H1 (cell line): ENCODE measurements at places on chromosomes 5 and 9. TPM values are rescaled to one million over a fixed set of nuclear protein-coding genes. Genes with fewer than 3 reads are reported as not detected.

DNA sequence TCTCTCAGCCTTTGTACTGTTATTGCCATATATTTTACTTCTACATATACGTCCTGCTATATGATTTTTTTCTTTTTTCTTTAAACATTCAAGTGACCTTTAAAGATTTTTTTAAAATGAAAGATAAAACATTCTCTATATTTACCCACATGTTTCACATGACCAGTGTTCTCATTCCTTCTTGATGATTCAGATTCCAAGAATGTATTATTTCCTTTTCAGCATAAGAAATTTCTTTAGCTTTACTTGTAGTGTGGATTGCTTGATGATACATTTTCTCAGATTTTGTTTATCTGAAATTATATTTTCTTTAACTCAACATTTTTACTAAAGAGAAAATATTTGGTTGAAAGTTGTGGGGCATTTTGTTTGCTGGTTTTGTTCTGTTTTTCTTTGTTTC lies 792.1 kb downstream of the BRINP1 start:
- no peak for DNase-seq
- no peaks in the 10 kb centered on the region for H3K27me3 ChIP-seq
- H3K36me3 ChIP-seq, result no peaks in the 10 kb centered on the region
- no peak overlapping the region for H3K27ac ChIP-seq
- H3K4me1 ChIP-seq, result no peaks in the 10 kb centered on the region
- H3K4me3 ChIP-seq, result no peak overlapping the region

- H3K4me1 ChIP-seq, result no peaks in the 10 kb centered on the region
- no peak overlapping the region for H3K27ac ChIP-seq
- no peaks in the 10 kb centered on the region for H3K27me3 ChIP-seq
- no peak for DNase-seq
- H3K4me3 ChIP-seq, result no peak overlapping the region
Observed at GRCh38 chr9:83483223-83483622, 55.0 kb downstream of the FRMD3 start.

Gene TMEFF1
- total RNA-seq, result 67.8 and 68.2 TPM in 2 replicates

Gene OTP
- not detected in 2 replicates for total RNA-seq

- no peak overlapping the region for H3K27ac ChIP-seq
- H3K36me3 ChIP-seq, result no peaks in the 10 kb centered on the region
- no peaks in the 10 kb centered on the region for H3K27me3 ChIP-seq
Observed at GRCh38 chr9:2602704-2603116, 18.9 kb upstream of the VLDLR start.

Gene ANAPC2
- total RNA-seq, result 37.7 and 41.9 TPM in 2 replicates

Gene MYMK
- total RNA-seq, result not detected in 2 replicates

DNA sequence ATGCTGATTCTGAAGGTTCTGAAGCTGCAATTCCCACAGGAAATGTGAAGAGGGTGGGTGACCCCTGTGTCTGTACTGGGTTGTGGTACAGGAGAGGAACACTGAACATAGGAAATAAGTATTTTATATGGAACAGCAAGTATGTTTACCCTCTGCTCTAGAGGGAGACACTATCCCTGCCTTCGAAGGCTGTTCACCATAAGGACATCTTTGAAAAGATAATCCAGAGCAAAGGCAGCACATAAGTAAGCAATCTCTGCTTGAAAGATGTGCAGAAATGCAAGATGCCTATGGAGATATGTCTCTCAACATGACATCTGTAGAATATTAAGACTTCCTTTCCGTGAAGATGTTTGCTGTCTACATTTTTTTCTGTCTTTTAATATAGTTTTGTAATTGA lies 184.4 kb upstream of the EFNA5 start:
- no peak overlapping the region for H3K27ac ChIP-seq
- H3K36me3 ChIP-seq, result no peaks in the 10 kb centered on the region
- no peaks in the 10 kb centered on the region for H3K4me1 ChIP-seq
- H3K4me3 ChIP-seq, result no peak overlapping the region
- H3K27me3 ChIP-seq, result no peaks in the 10 kb centered on the region

GRCh38 chr5:3886524-3887451 lies 291.2 kb downstream of the IRX1 start:
- no peaks in the 10 kb centered on the region for H3K36me3 ChIP-seq
- no peak overlapping the region for H3K4me3 ChIP-seq
- no peaks in the 10 kb centered on the region for H3K27me3 ChIP-seq
- H3K27ac ChIP-seq, result no peak overlapping the region
- DNase-seq, result no peak

Gene CORO2A
- total RNA-seq, result 26.2 and 27.9 TPM in 2 replicates

GRCh38 chr9:130868230-130868629 lies 28.4 kb downstream of the QRFP start:
- H3K27ac ChIP-seq, result no peak overlapping the region
- DNase-seq, result no peak

GRCh38 chr5:94395468-94395867 lies 222.9 kb downstream of the KIAA0825 start:
- H3K4me3 ChIP-seq, result no peak overlapping the region
- peaks cover 8% of the 10 kb centered on the region for H3K4me1 ChIP-seq
- H3K27me3 ChIP-seq, result no peaks in the 10 kb centered on the region

Gene SPATA6L
- 0.55 and 1.1 TPM in 2 replicates for total RNA-seq

DNA sequence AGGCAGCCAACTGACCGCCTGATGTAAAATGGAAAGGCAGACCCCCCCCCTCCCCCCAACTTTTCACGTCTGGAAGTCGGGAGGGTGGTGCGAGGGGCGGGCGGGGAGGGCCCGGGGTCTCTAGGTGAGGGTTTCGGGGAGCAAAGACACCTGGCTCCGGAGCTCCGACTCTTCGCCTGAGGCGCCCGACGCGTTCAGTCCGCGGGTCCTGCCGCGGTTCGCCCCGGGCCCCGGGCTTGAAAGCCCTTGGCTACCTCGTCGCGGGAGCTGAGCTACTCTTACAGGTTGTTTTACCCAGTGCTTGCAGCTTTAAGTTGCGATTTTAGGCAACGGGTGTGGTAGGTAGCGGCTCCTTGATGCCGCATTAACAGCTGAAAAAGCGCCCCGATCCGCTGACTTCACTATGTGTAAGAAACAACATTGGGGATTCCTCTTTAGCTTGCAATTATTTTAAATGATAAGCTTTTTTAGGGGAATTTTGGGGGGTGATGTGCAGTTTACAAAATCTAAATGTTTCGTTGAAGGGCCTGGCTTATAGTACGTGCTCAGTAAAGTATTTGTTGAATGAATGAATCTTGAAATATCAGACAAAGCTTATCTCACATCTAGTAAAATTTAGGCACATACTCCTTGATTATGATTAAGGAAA lies 722 bp downstream of the CDC42SE2 start:
- peak overlapping the region; percentile 81 for H3K4me3 ChIP-seq
- peak overlapping the region; percentile 91 for H3K27ac ChIP-seq
- no peaks in the 10 kb centered on the region for H3K27me3 ChIP-seq
- H3K36me3 ChIP-seq, result no peaks in the 10 kb centered on the region

- no peak for DNase-seq
- no peaks in the 10 kb centered on the region for H3K27me3 ChIP-seq
- no peak overlapping the region for H3K27ac ChIP-seq
- no peak overlapping the region for H3K4me3 ChIP-seq
- H3K4me1 ChIP-seq, result no peaks in the 10 kb centered on the region
Observed at GRCh38 chr5:176985516-176985915, 21.1 kb downstream of the UIMC1 start.

Gene FBP2
- not detected in 2 replicates for total RNA-seq

DNA sequence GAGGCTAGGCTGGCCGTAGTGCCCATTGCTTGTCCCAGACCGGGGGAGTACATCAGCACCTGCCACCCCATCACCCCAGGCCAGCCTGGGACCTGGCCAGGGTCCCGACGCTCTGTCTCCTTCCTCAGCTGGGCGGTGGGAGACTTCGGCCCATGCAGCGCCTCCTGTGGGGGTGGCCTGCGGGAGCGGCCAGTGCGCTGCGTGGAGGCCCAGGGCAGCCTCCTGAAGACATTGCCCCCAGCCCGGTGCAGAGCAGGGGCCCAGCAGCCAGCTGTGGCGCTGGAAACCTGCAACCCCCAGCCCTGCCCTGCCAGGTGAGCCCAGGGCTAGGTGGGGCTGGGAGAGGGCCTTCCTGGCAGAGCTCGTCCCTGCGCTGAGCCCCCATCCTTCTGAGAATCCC lies 16.5 kb upstream of the CACFD1 start:
- no peaks in the 10 kb centered on the region for H3K4me1 ChIP-seq
- H3K27me3 ChIP-seq, result no peaks in the 10 kb centered on the region
- no peak overlapping the region for H3K27ac ChIP-seq
- H3K36me3 ChIP-seq, result no peaks in the 10 kb centered on the region

Gene MYOT
- not detected in 2 replicates for total RNA-seq

DNA sequence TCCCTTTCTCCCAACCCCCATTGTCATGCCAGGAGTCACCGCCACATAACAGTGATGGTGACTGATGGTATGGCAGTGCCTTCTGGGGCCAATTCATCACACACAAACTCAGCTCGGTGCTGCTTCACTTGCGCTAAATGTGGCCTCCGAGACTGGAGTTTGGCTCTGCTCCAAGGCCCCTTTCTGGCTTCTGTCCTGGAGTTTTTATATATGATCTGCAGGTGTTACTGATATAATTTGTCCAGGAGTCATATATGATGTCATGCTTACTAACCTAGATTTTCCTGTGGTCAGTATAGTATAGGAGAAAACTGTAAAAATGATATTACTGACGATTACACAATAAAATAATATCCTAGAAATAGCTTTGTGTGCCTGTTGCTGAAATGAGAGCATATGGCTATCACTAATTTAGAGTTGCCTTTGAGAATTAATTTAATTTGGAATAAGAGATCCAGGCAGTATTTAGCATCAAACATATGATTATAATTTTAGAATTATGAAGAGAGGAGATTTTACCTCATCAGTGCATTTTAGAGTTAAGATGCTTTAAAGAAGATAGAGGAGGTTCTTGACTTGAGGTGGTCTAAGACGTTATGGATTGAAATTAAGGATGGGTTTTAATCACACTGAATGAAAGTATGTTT lies 334.1 kb upstream of the CD180 start:
- no peak overlapping the region for H3K27ac ChIP-seq
- no peak overlapping the region for H3K4me3 ChIP-seq
- no peaks in the 10 kb centered on the region for H3K36me3 ChIP-seq
- H3K4me1 ChIP-seq, result no peaks in the 10 kb centered on the region
- no peak for DNase-seq
- no peaks in the 10 kb centered on the region for H3K27me3 ChIP-seq
